RWPE1 (cell line): ENCODE measurements at places on chromosomes 11 and 22.
A peak's percentile ranks its signal among the peaks of the same experiment; 100 is the strongest.

GRCh38 chr22:38471237-38471636 lies 3.3 kb downstream of the KDELR3 start:
- DNase-seq: no peak

DNA sequence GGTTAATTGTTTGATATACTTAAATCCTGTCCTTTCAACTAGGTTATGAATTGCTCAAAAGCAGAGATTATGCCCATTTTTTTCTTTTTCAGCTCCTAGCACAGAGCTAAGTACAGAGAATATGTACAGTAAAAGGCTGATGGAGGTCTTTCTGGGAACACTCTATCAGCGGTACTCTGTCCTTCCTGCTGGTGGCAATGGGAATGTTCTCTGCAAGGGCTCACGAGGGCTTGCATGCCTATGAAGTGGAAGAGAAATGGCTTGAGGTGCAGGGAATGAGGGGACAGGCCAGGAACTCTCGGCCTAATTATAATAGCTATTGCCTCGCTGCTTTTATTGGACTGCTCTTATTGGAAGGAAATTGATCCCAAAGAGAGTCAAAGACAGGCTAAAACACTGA lies 83.7 kb upstream of the RAB1B start:
- DNase-seq: no peak

GRCh38 chr11:87473174-87473573 lies 435.4 kb downstream of the TMEM135 start:
- peak; percentile 57 for DNase-seq

- no peak for DNase-seq
Measured at GRCh38 chr11:875769-876301, 33.2 kb downstream of the TSPAN4 start.

DNA sequence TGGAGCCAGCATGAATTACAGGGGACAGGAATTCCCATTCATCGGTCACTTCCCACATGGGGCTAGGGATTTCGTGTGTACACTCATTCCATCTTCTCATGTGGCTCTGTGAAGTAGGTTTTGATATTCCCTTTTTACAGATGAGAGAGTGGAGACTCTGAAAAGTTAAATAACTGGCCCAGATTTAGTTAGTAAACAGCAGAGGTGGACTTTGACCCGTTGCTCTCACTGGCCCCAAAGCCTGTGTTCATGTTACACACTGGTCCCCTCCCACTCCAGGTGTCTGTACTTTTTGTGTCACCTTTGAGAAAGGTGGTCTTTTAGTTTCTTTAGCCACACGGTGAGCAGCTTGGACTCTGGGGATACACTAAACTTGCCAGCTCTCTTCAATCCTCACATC lies 108.5 kb downstream of the MICAL2 start:
- DNase-seq: no peak

GRCh38 chr11:1728931-1729691 lies 21.3 kb downstream of the IFITM10 start:
- no peak for DNase-seq
